Kidney (tissue), 22 donors: ENCODE measurements at places on chromosomes 7 and 10. TPM values are rescaled to one million over a fixed set of nuclear protein-coding genes. Genes with fewer than 3 reads are reported as not detected.

GRCh38 chr7:114073701-114074100, 154.9 kb upstream of the PPP1R3A start:
- H3K27ac ChIP-seq, result no peak overlapping the region
- H3K4me3 ChIP-seq, result no peak overlapping the region
- H3K4me1 ChIP-seq, result no peaks in the 10 kb centered on the region
- H3K27me3 ChIP-seq, result no peaks in the 10 kb centered on the region

GRCh38 chr10:68598978-68599770, 39.0 kb downstream of the TET1 start:
- no peaks in the 10 kb centered on the region for H3K27me3 ChIP-seq
- H3K4me3 ChIP-seq, result peak overlapping the region; percentile 75
- peak; percentile 56 for DNase-seq
- H3K27ac ChIP-seq, result no peak overlapping the region
- no peaks in the 10 kb centered on the region for H3K36me3 ChIP-seq

The ANKRD2 gene
- 3.6 TPM for total RNA-seq

GRCh38 chr7:133973710-133974109, 153.4 kb upstream of the LRGUK start:
- no peaks in the 10 kb centered on the region for H3K4me1 ChIP-seq
- no peaks in the 10 kb centered on the region for H3K27me3 ChIP-seq
- no peak overlapping the region for H3K27ac ChIP-seq
- H3K4me3 ChIP-seq, result no peak overlapping the region

DNA sequence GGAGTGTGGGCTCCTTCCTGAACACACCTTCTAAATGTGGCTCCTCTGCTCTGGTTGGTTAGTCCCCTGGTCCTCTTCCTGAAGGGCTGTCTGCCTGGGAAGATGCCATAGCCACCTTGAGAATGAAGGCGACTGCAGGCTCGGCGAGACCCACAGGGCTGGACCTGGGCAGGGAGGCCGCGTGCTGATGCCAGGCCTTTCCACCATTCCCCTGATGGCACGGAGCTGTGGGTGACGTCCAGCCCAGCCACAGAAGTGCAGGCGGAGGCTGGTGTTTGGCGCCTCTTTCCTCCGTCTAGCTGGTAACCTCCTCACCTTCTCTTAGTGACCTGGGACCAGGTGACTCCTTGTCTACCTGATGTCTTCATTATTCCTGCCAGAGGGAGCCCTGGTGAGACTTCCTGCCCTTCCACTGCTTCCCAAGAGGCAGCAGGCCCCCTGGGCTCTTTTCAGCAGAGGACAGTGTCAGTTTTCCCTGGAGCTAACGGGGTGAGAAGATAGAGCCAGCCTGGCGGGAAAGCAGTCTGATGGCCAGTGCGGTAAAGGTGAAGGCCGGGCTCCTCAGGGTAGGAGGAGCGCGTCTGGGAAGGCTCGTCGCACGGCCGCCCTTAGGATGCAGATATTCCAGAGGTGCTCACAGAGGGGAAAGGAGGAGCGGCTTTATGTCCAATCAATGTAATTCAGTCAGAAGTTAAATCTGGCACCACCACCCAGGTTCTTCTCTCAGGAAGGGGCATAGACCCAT, 34.9 kb downstream of the GBX1 start:
- no peaks in the 10 kb centered on the region for H3K4me1 ChIP-seq
- H3K27me3 ChIP-seq, result no peaks in the 10 kb centered on the region
- H3K27ac ChIP-seq, result no peak overlapping the region
- no peak for DNase-seq
- H3K4me3 ChIP-seq, result no peak overlapping the region

GRCh38 chr10:102714621-102715455, at the start of gene SFXN2:
TSS of gene SFXN2 (plus strand) at chr10:102714636. CDS start at chr10:102726637, 12,001 bp downstream.
- H3K4me3 ChIP-seq, result peak within 1 kb of the TSS; percentile 79
- no peaks in the 10 kb centered on the region for H3K36me3 ChIP-seq
- H3K27ac ChIP-seq, result peak within 1 kb of the TSS; percentile 88
- H3K4me1 ChIP-seq, result peaks cover 5% of the 10 kb centered on the region
- peak; percentile 56 for DNase-seq

- peak; percentile 64 for DNase-seq
- H3K4me1 ChIP-seq, result peaks cover 2% of the 10 kb centered on the region
- H3K27ac ChIP-seq, result no peak overlapping the region
- H3K4me3 ChIP-seq, result no peak overlapping the region
- H3K27me3 ChIP-seq, result no peaks in the 10 kb centered on the region
- peaks cover 3% of the 10 kb centered on the region for H3K36me3 ChIP-seq
These were observed 33.9 kb upstream of the SLC29A3 start for GRCh38 chr10:71285180-71285545.

GRCh38 chr10:88071879-88072278, 208.5 kb downstream of the PTEN start:
- H3K27me3 ChIP-seq, result no peaks in the 10 kb centered on the region
- DNase-seq, result no peak
- H3K4me3 ChIP-seq, result no peak overlapping the region
- H3K27ac ChIP-seq, result no peak overlapping the region
- no peaks in the 10 kb centered on the region for H3K4me1 ChIP-seq
- no peaks in the 10 kb centered on the region for H3K36me3 ChIP-seq

The PAX2 gene
- total RNA-seq, result 102 TPM

DNA sequence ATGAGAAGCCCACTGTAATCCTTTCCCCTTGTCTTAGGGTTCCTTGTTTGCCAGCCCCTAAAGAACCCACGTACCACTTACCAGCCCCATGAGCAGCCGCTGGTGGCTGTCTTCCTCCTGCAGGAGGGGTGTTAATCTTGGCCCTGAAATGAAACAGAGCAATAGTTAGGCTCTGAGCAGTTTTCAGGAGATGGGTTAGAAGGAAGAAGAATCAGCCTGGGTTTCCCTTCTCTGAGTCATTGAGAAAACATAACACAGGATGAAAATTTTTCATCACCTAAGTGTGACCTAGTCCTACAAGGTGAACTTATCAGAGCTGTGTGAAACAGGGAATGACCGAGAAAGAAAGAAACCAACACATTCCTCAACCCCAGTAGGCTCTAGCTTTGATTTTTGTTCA, 90.0 kb downstream of the GSAP start:
- DNase-seq, result no peak
- no peaks in the 10 kb centered on the region for H3K27me3 ChIP-seq
- peaks cover 8% of the 10 kb centered on the region for H3K4me1 ChIP-seq
- H3K4me3 ChIP-seq, result no peak overlapping the region
- no peaks in the 10 kb centered on the region for H3K36me3 ChIP-seq

DNA sequence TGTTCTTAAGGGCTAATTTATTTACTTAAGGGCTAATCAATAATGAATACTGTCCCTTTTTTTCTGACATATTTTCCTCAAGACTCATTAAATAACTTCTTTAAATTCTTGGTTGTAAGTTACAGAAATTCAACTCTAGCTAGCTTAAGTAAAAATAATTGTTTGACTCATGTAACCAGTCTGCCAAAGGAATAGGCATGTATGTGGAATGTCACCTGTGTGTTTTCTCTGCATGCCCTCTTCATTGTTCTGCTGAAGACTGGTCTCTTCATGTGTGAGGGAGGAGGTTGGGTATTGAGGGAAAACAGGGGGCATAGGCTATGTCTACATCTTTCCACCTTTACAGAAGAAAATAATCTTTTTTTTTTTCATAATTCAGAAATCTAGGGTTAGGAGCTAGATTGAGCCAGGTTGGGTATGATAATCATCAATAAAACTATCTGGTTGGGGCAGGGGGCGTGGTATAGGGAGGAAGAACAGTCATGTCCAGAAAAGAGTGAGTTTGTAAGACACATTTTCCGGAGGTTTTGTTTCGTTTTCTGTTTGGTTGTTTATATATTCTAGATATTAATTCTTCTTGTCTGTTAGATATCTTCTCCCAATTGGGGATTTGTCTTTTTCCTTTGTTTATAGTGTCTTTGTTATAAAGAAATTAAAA, 37.9 kb downstream of the EXOC4 start:
- DNase-seq, result no peak
- H3K27ac ChIP-seq, result no peak overlapping the region
- H3K4me3 ChIP-seq, result no peak overlapping the region

- no peaks in the 10 kb centered on the region for H3K27me3 ChIP-seq
- no peak overlapping the region for H3K4me3 ChIP-seq
These were observed 97.7 kb downstream of the HIBADH start for GRCh38 chr7:27564881-27565482.

DNA sequence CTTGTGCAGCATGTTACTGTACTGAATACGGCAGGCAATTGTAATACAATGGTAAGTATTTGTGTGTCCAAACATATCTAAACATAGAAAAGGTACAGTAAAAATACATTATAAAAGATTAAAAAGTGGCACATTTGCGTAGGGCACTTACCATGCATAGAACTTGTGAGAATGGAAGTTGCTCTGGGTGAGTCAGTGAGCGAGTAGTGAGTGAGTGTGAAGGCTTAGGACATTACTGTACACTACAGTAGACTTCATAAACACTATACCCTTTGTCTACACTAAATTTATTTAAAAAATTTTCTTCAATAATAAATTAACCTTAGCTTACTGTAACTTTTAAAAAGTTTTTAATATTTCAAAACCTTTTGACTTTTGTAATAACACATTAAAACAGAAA, 37.5 kb downstream of the BPGM start:
- H3K36me3 ChIP-seq, result peaks cover 4% of the 10 kb centered on the region
- no peaks in the 10 kb centered on the region for H3K4me1 ChIP-seq
- no peak overlapping the region for H3K27ac ChIP-seq
- no peak overlapping the region for H3K4me3 ChIP-seq
- no peak for DNase-seq
- no peaks in the 10 kb centered on the region for H3K27me3 ChIP-seq

GRCh38 chr10:17756557-17757217, 4.7 kb downstream of the TMEM236 start:
- no peak for DNase-seq
- H3K27me3 ChIP-seq, result no peaks in the 10 kb centered on the region
- H3K4me3 ChIP-seq, result no peak overlapping the region

GRCh38 chr10:101146392-101147251, 15.5 kb downstream of the TLX1 start:
- no peak overlapping the region for H3K4me3 ChIP-seq
- DNase-seq, result no peak
- H3K27ac ChIP-seq, result no peak overlapping the region

The ENTPD7 gene
- total RNA-seq, result 16.1 TPM

The SDK1 gene
- total RNA-seq, result 38.3 TPM

DNA sequence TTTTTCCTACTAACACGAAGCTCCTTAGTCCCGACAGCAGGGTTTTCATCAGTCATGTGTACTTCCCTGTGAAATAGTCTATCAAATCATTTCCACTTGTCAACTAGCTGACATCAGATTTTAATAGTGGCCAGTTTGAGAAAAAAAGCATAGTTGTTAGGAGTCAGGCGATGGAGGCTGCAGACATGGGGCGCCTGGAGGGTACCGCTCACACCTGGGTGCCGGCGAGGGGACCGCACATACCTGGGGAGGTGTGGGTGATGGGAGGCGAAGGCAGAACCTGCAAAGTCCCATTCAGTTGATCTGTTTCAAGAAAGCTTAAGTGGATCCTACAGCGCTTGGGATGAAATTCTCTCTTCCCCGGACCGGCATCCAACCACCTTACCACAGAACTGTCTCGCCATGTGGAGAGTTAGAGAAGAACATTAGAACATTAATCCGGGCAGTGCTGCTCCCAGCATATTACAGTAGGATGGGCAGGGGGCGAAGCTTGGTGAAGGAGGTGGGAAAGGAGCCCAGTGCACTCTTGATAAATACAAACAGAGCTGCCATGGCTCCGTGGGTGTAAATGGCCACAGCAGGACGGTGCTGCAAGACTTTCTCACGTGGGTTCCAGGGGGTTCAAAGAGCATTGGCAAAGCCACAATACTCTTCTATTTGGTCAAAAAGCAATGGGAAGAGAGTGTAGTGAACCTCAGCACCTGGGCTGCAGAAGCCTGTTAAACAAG, 24.2 kb downstream of the ADARB2 start:
- no peak for DNase-seq
- H3K36me3 ChIP-seq, result no peaks in the 10 kb centered on the region
- no peak overlapping the region for H3K27ac ChIP-seq
- H3K4me1 ChIP-seq, result no peaks in the 10 kb centered on the region
- H3K4me3 ChIP-seq, result no peak overlapping the region

The LOXL4 gene
- total RNA-seq, result 15.1 TPM

DNA sequence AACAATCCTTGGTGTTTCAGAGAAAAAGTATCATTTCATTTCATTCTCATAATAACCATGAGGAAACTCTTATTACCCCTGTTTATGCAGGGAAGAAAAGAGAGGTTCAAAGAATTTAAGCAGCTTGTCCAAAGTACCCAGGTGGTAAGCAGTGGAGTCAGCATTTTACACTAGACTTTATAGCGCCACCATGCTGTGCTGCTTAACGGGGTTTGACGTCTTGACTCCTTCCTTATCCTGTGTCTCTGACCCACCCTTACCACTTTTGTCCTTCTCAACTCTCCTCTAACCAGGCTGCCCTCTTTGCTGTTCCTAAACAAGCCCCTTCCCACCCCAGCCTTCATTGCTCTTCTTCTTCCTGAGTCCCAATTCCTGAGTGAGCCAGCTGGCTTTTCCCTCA, 117.0 kb upstream of the AHR start:
- DNase-seq, result no peak
- no peaks in the 10 kb centered on the region for H3K27me3 ChIP-seq
- H3K4me1 ChIP-seq, result no peaks in the 10 kb centered on the region
- no peak overlapping the region for H3K27ac ChIP-seq
- no peak overlapping the region for H3K4me3 ChIP-seq
- H3K36me3 ChIP-seq, result no peaks in the 10 kb centered on the region

GRCh38 chr10:92737484-92737883, 47.7 kb downstream of the HHEX start:
- no peak overlapping the region for H3K27ac ChIP-seq
- H3K4me3 ChIP-seq, result no peak overlapping the region
- H3K36me3 ChIP-seq, result no peaks in the 10 kb centered on the region
- no peaks in the 10 kb centered on the region for H3K4me1 ChIP-seq
- DNase-seq, result no peak

- no peaks in the 10 kb centered on the region for H3K36me3 ChIP-seq
- no peak for DNase-seq
- H3K27ac ChIP-seq, result no peak overlapping the region
- H3K4me3 ChIP-seq, result no peak overlapping the region
- H3K4me1 ChIP-seq, result no peaks in the 10 kb centered on the region
- H3K27me3 ChIP-seq, result no peaks in the 10 kb centered on the region
These were observed 91.6 kb downstream of the MYOF start for GRCh38 chr10:93390306-93391090.

DNA sequence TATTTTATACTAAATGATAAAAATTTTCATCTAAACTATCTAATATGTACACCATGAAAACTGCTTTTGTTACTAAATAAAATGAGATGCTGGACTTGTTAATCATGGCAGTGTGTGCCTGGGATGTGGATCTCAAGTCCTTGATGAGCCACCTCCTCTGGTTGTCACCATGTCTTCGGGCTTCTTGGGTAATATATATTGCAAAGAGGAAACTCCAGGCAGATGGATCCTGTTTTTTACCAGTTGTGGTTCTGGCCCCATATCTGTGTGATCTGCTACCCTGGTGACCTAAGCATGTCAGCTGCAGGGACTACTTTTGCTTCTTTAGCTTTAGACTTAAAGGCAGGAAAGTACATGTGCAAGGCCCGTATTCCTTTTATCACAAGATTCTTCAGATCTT, 46.2 kb downstream of the TMEM60 start:
- H3K4me3 ChIP-seq, result no peak overlapping the region
- no peaks in the 10 kb centered on the region for H3K36me3 ChIP-seq
- no peaks in the 10 kb centered on the region for H3K4me1 ChIP-seq
- no peak for DNase-seq
- H3K27me3 ChIP-seq, result no peaks in the 10 kb centered on the region

- no peak overlapping the region for H3K4me3 ChIP-seq
- H3K36me3 ChIP-seq, result peaks cover 9% of the 10 kb centered on the region
- no peaks in the 10 kb centered on the region for H3K4me1 ChIP-seq
- no peak overlapping the region for H3K27ac ChIP-seq
- DNase-seq, result no peak
- H3K27me3 ChIP-seq, result no peaks in the 10 kb centered on the region
These were observed 38.2 kb downstream of the CALML5 start for GRCh38 chr10:5461203-5461588.

The PGAM2 gene
- 2.1 TPM for total RNA-seq

The SEC31B gene
- total RNA-seq, result 10.6 TPM

The PSD gene
- total RNA-seq, result 2.2 TPM

The GDF2 gene
- not detected for total RNA-seq

The PTPRE gene
- total RNA-seq, result 25.7 TPM

The TDRD1 gene
- total RNA-seq, result 0.88 TPM
